Eye (tissue), 1 donor: ENCODE measurements at places on chromosomes 6 and 20.
A peak's percentile ranks its signal among the peaks of the same experiment; 100 is the strongest.

- no peak for DNase-seq
Observed at GRCh38 chr6:91539456-91539855, 952.6 kb upstream of the MAP3K7 start.

GRCh38 chr6:28673787-28674671 lies 148.3 kb downstream of the GPX5 start:
- DNase-seq, result peak; percentile 95

DNA sequence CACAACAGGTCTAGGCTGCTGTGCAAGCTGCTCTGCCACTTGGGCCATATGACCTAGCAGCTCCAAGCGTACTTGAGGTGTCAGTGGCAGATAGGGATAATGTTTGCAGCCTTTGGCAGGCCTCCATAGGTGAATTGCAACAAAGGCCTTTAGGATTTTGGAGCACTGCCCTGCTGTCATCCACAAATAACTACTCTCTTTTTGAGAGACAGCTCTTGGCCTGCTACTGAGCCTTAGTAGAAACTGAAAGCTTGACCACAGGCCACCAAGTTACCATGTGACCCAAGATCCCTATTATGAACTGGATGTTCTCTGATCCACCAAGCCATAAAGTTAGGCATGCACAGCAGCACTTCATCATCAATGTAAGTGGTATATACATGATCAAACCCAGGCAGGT lies 29.9 kb downstream of the FBXO30 start:
- DNase-seq, result no peak

- no peak for DNase-seq
Observed at GRCh38 chr6:152018876-152019275, 211.4 kb downstream of the ESR1 start.

- no peak for DNase-seq
Observed at GRCh38 chr6:118528129-118528528, 20.0 kb upstream of the PLN start.

DNA sequence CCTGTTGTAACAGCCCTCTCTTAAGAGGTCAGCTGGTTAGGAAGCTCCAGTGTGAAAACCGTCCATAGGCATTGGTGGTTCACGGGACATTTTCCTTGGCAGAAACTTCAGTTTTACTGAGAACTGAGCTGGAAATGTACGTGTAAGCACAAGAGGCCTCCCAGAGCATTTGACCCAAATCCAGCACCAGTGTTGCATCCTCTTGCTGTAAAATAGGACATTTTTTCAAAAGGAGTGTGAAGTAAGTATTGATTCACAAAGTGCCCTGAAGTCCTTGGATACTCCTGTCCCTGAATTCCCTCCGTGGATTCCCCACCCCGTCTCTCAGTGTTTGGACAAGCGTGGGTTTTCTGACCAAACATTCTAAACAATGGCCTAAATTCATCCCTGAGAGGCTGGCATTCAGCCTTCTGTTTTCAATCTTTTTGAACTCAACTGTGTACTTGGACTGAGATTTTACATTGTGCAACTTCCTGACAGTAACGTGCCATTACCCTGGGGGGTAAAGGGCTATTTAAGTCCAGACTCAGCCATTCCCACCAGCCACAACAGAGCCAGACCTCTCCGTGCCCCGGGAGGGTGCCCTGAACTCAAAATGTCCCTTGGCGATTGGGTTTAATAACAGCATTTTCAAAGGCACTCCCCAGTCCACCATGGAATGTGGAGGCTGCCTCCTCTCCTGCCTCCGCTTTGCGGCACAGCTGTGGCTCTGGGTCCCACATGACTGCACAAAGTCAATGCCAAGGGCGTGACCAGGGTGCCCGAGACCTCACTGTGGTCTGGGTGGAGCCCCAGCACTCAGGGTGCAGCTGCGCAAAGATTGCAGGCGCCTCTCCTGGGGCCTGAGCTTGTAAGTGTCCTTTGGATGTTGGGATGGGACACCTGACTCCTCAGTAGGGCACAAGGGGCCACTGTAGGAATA lies 92.7 kb upstream of the AFDN start:
- DNase-seq, result peak; percentile 50

- DNase-seq, result no peak
Observed at GRCh38 chr6:84242265-84242664, 14.8 kb upstream of the CEP162 start.

GRCh38 chr6:123810948-123811347 lies 7.3 kb downstream of the NKAIN2 start:
- DNase-seq, result no peak

DNA sequence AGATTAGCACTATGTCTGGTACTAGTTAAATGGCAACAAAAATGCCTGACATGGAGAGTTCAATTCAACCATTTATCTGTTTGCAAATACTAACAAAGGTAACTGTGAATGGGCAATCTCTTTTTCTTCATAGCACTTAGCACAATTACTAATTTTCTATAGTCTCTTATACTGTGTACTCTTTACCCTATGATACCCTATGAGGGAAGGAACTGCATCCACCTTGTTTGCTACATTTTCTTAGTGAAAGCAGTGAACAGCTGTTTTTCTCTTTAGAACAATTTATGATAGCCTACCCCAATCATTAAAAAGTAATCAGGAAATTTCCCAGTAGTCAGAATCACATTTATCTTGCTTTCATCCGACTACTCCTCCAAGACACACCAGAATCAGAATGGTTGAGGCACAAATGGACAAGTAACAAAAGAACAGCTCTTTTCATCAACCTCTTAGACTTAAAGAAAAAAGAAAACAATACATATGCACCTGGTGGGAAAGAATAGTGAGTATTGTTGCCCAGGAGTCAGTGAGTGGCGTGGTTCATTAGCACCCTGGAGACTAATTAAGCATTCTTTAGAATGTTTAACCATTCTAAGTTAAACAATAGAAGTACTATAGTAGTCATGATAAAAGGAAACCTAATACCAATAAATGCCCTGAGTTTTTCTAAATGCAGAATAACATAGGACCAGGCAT lies 16.7 kb downstream of the ZNF292 start:
- no peak for DNase-seq

- no peak for DNase-seq
Observed at GRCh38 chr20:52572687-52573086, 381.1 kb upstream of the ZFP64 start.

DNA sequence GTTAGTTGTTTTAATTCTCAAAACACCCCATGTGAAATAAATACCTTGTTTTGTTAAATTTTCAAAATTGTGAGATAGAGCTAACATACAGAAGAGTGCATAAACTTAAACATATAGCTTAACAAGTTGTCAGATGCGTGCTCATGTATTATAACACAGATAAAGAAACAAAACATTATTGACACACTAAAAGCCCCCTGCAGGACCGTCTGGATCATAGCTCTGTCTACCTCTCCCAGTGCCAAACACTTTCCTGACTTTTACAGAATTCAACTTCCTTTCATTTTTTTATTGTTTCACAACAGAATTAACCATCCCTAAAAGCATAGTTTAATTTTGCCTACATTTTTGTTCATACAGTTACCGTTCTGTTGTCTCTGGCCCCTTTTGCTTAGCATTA lies 17.8 kb upstream of the FRK start:
- DNase-seq, result no peak

DNA sequence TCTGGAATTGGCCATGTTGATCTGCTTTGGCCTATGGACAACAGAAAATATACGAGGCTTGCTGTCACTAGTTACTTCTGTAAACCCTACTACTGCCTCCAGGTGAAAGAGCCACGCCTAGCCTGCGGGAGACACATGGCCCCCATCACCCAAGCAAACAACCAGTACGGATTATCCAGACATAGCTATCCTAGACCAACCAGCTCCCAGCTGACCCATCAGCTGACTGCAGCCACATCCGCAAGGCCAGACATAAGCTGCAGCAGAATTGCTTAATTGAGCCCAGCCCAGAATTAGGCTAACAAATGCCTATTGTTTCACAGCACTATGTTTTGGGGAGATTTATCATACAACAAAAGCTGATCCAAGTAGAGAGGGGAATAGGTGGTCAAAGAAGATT lies 13.5 kb downstream of the REV3L start:
- DNase-seq, result no peak

- DNase-seq, result peak; percentile 18
Observed at GRCh38 chr6:901696-902460, 208.9 kb upstream of the EXOC2 start.

GRCh38 chr6:87029711-87030314 lies 65.1 kb downstream of the CGA start:
- peak; percentile 59 for DNase-seq

- DNase-seq, result peak; percentile 89
Observed at GRCh38 chr6:30781743-30782424, 37.5 kb upstream of the IER3 start.

DNA sequence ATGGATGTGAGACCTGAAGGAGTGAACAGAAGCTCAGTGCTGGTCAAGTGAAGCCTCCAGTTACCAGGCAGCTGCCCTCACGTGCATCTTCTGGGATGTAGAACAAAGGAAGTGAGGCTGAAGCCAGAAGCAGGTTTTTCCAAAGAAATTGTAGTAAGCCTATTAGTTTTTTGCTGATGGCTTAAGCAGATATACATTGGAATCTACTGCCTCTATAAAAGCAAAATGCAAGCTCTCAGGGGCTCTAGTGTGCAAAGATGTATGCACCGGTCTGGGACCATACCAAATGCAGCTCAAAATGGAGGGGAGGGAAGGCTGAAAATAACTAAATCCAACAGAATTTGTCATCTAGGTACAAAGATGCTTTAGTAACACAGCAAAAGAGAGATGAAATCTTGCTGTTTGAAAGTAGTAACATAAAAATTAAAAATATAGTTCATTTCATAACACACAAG lies 77.0 kb downstream of the DTNBP1 start:
- DNase-seq, result peak; percentile 63

DNA sequence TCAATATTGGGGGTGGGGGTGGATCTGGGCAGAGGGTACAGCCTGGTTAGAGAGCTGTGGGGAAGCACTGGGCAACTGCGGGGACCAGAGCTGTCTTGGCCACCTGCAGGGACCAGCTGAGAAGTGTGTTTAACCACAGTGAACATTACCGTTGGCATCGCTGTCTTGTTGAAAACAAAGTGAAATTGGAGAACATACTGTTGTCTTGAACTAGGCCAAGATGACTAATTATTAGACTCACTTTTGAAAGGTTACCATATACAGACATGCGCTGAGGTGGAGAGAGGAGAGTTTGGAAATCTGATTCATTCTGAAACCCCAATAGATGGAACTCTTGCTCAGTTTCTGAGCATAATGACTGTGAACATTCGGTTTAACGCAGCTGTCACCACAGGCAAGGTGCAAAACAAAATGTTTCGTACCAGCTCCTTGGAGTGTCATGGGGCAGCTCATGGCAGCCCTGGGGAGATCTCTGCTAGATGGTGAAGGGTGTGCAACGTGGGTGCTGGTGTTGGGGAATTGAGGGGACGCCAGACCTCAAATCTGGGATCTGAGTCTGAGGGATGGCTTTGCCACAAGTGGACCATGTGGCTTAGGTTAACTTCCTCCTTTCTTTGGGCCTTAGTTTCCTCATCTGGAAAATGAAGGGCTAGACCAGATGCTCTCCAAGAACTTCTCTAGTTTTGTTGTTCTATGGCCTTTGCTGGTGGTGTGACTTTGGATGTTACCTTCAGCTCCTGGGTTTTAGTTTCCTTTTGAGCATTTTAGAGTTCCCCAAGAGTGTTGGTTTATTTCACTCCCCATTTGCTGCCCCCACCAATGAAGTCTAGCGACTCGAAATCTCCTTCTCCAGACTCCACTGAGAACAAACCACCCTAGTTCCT lies 24.6 kb upstream of the GTSF1L start:
- no peak for DNase-seq

- peak; percentile 16 for DNase-seq
Observed at GRCh38 chr6:134589512-134589911, 271.6 kb upstream of the SGK1 start.

- DNase-seq, result peak; percentile 42
Observed at GRCh38 chr6:69279805-69280204, 517.0 kb downstream of the LMBRD1 start.

- DNase-seq, result no peak
Observed at GRCh38 chr6:110530671-110531070, 54.3 kb upstream of the SLC22A16 start.

GRCh38 chr6:165668951-165669350 lies 5.9 kb upstream of the PDE10A start:
- DNase-seq, result no peak

DNA sequence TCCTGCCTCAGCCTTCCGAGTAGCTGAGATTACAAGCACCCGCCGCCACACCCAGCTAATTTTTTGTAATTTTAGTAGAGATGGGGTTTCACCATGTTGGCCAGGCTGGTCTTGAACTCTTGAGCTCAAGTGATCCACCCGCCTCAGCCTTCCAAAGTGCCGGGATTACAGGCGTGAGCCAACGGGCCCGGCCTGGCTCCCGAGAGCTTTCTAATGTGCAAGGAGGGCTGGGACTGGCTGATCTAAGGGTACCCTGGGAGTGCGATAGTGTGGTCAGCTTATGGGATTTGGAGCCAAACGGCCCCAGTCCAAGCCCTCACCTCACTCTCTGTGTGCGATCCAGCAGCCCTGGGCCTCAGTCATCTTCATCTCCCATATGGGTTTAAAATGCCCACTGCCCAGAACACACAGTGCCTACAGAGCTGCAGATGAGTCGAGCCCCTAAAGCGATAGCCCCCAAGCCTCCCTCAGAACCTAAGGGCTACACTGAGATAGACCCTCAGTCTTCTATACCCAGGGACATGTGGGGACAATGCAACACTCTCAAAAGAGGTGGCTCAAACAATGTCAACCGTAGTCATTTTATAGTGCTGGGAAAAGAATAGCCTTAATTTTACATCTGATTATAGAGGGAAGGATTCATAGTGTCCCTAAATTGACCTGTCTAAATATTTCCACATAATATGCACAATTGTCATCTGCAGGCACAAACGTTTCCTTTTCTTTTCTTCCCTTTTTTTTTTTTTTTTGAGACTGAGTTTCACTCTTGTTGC lies 50.1 kb downstream of the SSR1 start:
- no peak for DNase-seq

DNA sequence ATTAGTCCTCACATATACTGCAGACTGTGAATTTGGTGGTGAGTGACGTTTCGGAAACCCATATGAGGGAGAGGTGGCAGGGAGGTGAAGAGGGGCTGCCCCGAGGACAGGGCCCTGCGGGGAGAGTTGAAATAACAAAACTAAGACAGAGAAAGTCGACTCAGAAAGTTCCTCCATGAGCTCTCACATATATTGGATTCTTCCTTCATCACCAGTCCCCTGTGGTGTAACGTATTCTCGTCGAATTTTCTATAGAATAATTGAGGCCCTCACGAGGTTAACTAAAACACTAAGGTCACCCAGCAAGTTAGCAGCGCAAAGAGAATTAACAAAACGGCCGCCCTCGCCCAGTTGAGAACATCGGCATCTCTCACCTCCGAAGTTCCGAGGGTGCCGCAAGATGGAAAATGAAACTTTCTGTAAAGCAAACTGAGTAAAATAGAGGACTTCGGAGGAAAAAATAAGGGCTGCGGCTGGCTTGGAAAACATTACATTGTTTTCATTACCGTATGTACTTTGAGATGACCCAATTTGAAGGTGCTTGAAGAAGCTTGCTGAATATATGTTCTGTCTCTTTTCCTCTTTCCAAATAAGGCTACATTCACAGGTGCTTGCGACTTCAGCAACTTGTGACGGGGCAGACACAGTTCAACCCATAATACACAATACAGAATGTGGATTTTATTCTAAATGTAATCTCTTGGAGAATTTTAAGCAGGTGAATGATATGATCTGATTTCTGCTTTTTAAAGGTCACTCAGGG lies 490.9 kb upstream of the JARID2 start:
- no peak for DNase-seq
